ENCODE measurements at places on chromosomes 6 and 20.

GRCh38 chr20:3449319-3449718, 21.5 kb upstream of the ATRN start:
- no peak for DNase-seq

GRCh38 chr6:169220068-169220964, 33.3 kb downstream of the THBS2 start:
- DNase-seq, result no peak

DNA sequence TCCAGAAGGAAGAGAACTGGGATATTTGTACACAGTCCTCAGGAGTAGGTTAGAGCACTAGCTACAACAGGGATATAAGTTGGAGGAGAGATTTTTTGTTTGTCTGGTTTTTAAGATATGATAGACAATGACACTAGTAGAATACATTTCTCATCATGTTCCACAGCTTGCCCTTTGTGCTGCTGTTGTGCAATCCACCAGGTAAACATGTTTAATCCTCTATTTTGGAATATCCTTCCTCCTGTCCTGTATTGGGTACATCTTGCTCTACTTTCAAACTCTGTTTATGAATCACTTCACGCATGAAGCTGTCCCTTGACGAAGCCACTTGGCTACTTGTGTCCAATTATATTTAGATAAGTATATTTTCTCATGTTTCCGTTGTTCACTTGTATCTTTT, 153.6 kb upstream of the TENT5A start:
- no peak for DNase-seq

GRCh38 chr6:105069821-105070445, 109.9 kb downstream of the POPDC3 start:
- no peak for DNase-seq

DNA sequence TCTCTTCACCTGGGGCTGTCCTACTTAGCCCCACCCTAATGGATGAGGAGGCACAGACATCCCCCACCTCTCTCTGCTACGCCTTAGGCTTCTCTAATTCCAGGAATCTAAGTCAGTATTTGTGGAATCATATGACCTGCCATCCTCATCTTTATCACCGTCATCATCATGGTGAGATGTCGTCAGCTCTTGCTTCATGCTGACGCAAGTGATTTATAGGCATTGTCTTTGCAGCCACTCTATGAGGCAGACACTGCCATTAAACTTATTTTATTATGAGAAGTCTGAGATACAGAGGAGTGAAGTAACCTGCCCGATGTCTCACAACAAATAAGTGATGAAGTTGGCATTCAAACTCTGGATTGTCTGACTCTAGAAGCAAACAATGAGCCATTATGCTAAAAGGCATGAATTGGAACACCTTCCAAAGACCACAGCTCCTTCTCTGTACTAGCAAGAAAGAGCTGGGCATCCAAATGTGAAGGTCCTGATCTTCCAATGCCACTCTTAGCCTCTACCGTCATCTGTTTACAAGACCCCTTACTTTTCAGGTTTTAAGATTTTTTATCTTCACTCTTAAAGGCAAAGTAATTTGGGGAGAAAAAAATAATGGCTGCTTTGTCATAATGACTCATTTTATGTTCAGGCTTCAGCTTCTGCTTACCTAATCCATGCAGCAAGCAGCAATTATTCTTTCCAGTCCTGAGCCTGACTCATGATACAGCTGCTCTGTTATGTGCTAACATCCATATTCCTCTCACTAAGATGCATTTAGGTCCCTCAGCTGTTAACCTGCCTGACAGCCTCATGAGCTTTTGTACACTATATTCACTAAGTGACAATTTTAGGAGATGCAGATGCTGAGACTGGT, 113.7 kb upstream of the BCLAF1 start:
- DNase-seq, result no peak

DNA sequence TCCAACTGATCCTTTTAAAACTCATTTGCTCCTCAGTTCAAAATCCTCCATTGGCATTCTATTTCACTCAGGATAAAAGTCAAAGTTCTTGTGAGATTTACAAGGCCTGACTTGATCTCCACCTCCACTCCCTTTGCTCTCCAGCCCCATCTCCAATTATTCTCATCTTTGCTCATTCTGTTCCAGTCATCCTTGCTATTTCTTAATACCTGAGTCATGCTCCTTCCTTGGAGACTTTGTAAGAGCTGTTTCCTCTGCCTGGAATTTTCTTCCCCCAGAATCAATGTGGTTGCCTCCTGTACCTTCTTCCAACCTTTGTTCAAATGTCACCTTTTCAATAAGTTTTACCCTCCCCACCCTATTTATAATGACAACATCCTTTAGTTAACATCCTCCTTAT, 373.5 kb downstream of the HTR1B start:
- DNase-seq, result no peak

GRCh38 chr6:143792402-143793279, 50.5 kb upstream of the LTV1 start:
- no peak for DNase-seq

GRCh38 chr6:73073238-73073637, 152.1 kb downstream of the KHDC1L start:
- no peak for DNase-seq

DNA sequence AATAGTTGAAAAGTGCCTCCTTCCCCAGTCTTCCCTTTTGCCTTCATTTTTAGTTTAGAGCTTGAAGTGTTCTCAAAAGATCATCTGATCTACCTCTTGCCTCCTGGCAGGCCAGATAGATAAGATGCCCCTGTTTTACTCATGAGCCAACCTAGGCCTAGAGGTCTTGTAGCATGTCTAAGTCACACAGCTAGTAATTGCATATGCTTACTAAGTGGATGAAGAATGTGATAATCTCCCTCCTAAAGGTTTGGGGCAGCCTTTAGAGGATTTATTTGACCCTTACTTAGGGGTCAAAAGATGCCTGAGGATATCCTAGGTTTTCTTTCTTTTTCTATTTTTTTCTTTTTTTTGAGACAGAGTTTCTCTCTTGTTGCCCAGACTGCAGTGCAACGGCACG, 2.1 kb downstream of the C6orf141 start:
- DNase-seq, result no peak

GRCh38 chr20:59939052-59939878, 840 bp downstream of the PPP1R3D start:
- DNase-seq, result no peak

- no peak for DNase-seq
Measured at GRCh38 chr6:53702316-53702715, 36.8 kb upstream of the KLHL31 start.

DNA sequence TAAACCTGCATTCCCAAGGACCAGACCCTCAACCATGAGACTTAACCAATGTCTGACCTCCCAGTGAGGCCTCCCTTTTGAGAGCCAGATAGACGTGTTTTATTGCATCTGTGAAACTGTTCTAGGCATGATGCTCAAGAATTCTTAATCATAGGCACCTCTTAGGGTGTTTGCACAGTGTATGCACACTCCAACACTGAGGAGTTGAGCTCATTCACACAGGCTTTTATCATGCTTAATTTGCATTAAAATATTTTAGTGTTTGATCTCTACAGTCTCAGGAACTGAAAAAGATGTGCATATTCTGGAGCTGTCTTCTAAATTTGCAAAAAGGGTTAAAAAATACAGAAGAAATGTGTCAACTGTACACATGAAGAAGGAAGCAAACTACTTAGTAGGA, 27.4 kb downstream of the RHAG start:
- DNase-seq, result no peak

All from NCI-H1694 (cell line).